Right cardiac atrium (tissue), 5 donors: ENCODE measurements at places on chromosomes 12 and 14. TPM values are rescaled to one million over a fixed set of nuclear protein-coding genes. Genes with fewer than 3 reads are reported as not detected.

CCDC196 gene
- total RNA-seq: not detected

SELPLG gene
- total RNA-seq: 2.9 TPM

C14orf39 gene
- total RNA-seq: not detected

C12orf42 gene
- not detected for total RNA-seq

PLCZ1 gene
- not detected for total RNA-seq

OR8S1 gene
- not detected for total RNA-seq

TPH2 gene
- total RNA-seq: not detected

OTOGL gene
- total RNA-seq: 17.8 TPM

LMNTD1 gene
- 1.7 TPM for total RNA-seq

KSR2 gene
- 0.09 TPM for total RNA-seq

TAS2R8 gene
- total RNA-seq: not detected

SLC38A4 gene
- 1.4 TPM for total RNA-seq

KLRC4 gene
- total RNA-seq: not detected

REM2 gene
- not detected for total RNA-seq

NOXRED1 gene
- 0.24 TPM for total RNA-seq

INHBE gene
- total RNA-seq: not detected

CMA1 gene
- not detected for total RNA-seq

MAP3K9 gene
- 2.4 TPM for total RNA-seq

MORN3 gene
- total RNA-seq: 0.20 TPM

IAPP gene
- not detected for total RNA-seq

RAP1B gene
- total RNA-seq: 68.8 TPM

PRDM4 gene
- total RNA-seq: 11.6 TPM

DEGS2 gene
- 0.29 TPM for total RNA-seq

SMAGP gene
- 6.2 TPM for total RNA-seq

SLC17A8 gene
- total RNA-seq: 0.09 TPM

SMCO3 gene
- 0.53 TPM for total RNA-seq

CEBPE gene
- total RNA-seq: not detected

FBRSL1 gene
- total RNA-seq: 53.9 TPM

GDF11 gene
- total RNA-seq: 16.2 TPM

CPNE6 gene
- total RNA-seq: not detected
